ENCODE measurements at places on chromosomes 3 and 15.

DNA sequence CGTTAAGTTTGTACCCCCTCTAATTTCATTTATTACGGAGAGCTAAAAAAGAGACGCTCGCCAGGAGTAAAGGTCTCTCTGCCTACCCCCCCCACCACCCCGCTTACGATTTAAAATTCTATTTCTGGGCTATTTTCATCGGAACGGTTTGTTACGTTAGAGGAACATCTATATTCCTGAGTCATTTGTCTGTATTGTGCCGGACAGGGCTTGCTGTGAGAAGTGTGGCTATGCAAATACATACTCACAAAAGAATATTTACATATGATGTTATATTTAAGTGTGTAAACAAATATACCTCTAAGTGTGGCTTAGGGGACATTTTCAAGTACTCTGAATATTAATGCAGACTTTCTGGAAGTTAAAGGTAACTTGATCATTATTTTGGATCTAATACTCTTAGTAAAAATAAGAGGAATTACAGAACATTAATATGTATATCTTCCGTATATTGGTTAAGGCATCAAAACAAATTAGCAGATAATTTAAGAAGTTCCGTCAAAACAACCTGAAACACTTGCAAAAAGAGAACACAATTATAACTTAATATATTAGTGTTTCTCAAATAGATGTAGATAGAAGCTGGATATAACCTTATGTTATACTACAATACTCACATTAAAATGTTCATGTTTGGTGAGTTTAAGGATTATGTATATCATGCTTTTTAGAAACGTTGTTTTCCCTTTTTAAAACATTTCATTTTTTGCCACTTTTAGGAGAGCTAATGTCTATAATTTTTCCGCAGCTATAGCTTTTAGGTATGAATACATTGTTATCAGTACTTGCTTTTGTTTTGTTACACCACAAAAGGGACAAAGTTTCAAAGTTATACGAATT is 1.6 kb upstream of the SHOX2 start:
- no peak overlapping the region for H3K27ac ChIP-seq
- peak overlapping the region; percentile 45 for H3K4me3 ChIP-seq
- DNase-seq, result no peak
- peaks cover 66% of the 10 kb centered on the region for H3K27me3 ChIP-seq
- no peaks in the 10 kb centered on the region for H3K36me3 ChIP-seq
- no peaks in the 10 kb centered on the region for H3K4me1 ChIP-seq

GRCh38 chr3:64859625-64860535 is 172.1 kb upstream of the ADAMTS9 start:
- peaks cover 2% of the 10 kb centered on the region for H3K36me3 ChIP-seq
- no peaks in the 10 kb centered on the region for H3K27me3 ChIP-seq
- DNase-seq, result no peak
- no peak overlapping the region for H3K4me3 ChIP-seq

- no peak overlapping the region for H3K27ac ChIP-seq
- no peaks in the 10 kb centered on the region for H3K4me1 ChIP-seq
- no peaks in the 10 kb centered on the region for H3K27me3 ChIP-seq
- DNase-seq, result no peak
- no peak overlapping the region for H3K4me3 ChIP-seq
- no peaks in the 10 kb centered on the region for H3K36me3 ChIP-seq
Observed at GRCh38 chr3:2967871-2968270, 142.3 kb downstream of the IL5RA start.

DNA sequence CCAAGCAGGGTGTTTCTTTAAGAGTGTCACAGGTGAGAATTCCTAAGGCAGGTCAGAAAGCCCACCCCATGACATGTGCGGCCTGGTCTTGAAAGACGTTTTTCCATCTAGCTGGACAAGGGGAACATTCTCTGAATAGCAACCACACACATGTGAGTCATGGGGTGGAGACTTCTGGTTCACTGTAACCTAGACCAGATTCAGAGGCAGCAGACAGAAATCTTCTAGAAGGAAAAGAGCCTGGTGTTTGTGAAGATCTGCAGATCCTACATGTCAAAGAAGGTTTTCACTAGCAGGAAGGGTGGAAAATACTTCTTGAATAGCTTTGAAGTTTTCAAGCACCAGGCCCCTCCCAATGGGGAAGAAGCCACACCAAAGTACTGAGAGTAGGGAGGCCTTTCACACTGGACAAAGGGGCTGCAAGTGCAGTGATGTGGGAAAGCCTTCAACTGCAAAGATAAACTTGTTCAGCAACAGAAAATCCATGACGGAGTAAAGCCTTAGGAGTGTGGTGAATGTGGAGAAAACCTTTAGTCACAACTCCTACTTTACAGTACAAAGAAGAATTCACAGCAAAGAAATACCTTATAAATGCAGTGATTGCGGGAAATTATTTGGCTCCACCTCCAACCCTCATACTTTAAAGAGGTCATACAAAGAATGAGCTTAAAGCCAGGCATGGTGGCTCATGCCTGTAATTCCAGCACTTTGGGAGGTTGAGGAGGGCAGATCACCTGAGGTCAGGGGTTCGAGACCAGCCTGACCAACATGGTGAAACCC is 17.6 kb downstream of the ADAM10 start:
- no peak overlapping the region for H3K4me3 ChIP-seq
- H3K27me3 ChIP-seq, result no peaks in the 10 kb centered on the region
- DNase-seq, result no peak
- no peaks in the 10 kb centered on the region for H3K4me1 ChIP-seq
- H3K36me3 ChIP-seq, result no peaks in the 10 kb centered on the region

- H3K36me3 ChIP-seq, result no peaks in the 10 kb centered on the region
- H3K27me3 ChIP-seq, result no peaks in the 10 kb centered on the region
- H3K4me3 ChIP-seq, result no peak overlapping the region
- no peaks in the 10 kb centered on the region for H3K4me1 ChIP-seq
- DNase-seq, result no peak
Observed at GRCh38 chr15:35626571-35627318, 80.8 kb upstream of the DPH6 start.

DNA sequence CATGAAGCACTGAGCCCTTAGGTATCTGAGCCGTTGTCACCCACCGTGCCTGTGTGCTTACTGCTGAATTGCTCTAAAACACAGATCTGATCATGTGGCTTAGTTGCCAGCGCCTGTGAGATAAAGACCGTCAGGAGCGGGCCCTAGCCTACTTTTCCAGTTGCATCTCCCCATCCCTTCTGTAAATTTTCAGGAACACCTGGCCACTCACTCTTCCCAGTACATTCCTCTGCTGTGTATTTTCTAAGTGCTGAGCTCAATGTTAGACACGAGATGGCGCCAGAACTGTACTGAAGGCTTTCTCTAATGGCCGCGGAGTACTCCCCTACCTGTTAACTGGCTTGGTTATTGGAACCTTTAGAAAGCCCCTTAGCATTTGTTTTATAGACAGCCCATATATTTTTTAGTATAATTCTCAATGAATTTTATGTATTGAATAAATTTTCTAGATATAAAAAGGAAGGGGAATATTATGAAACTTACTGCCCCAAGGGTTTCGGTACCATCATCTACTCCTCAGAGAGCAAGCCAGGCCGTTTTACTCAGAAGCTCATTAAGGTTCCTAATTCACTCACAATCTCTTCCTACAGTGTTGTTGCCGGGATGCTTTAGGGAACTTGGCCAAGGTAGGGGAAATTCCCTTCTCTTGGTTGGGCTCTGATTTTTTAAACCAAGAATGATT is 16.7 kb upstream of the WNT7A start:
- no peaks in the 10 kb centered on the region for H3K36me3 ChIP-seq
- DNase-seq, result no peak
- no peak overlapping the region for H3K27ac ChIP-seq
- H3K4me3 ChIP-seq, result peak overlapping the region; percentile 79
- peaks cover 22% of the 10 kb centered on the region for H3K27me3 ChIP-seq

DNA sequence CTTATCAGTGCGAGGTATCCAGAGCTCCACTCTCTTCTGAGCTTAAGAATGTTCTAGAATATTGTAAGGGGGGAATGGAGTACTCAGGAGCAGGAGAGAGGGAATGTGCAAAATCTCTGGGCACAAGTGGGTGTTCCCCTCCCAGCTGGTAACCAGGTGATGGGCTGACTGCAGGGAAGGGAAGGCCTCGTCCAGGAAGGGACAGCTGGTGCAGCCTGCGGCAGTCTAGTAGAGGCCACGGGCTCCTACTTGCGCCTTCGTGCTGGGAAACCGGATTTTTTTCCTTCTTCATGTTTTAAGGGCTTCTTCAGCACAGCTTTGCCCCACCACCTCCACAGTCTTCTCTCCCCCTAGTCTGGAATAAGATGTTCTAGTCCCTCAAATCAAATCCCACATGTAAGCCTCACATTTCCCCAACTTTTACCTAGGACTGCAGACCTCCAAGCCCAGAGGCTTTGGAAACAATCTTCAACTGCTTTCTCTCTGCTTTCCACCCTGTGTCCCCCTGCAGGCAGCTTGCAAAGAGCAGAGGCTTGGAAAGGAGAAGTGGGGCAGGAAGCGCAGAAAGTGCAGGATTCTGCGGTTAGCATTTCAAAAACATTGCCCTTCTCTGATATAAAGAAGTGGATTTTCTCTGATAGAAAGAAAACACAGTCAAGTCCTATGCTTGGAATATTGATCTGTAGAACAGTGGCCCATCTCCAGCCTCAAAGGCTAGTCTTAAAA is 11.9 kb upstream of the CGNL1 start:
- no peak overlapping the region for H3K27ac ChIP-seq
- H3K36me3 ChIP-seq, result no peaks in the 10 kb centered on the region
- DNase-seq, result no peak

- H3K4me1 ChIP-seq, result no peaks in the 10 kb centered on the region
- no peaks in the 10 kb centered on the region for H3K27me3 ChIP-seq
- H3K36me3 ChIP-seq, result no peaks in the 10 kb centered on the region
- DNase-seq, result no peak
Observed at GRCh38 chr3:175851541-175851940, 992.4 kb downstream of the NAALADL2 start.

- H3K4me3 ChIP-seq, result no peak overlapping the region
- DNase-seq, result no peak
- H3K27me3 ChIP-seq, result peaks cover 64% of the 10 kb centered on the region
- peaks cover 11% of the 10 kb centered on the region for H3K4me1 ChIP-seq
Observed at GRCh38 chr15:79086814-79087213, 3.8 kb downstream of the RASGRF1 start.

- no peak overlapping the region for H3K27ac ChIP-seq
- no peak for DNase-seq
- H3K4me3 ChIP-seq, result no peak overlapping the region
- H3K36me3 ChIP-seq, result no peaks in the 10 kb centered on the region
- H3K4me1 ChIP-seq, result no peaks in the 10 kb centered on the region
Observed at GRCh38 chr15:49741712-49742111, 120.9 kb downstream of the DTWD1 start.

DNA sequence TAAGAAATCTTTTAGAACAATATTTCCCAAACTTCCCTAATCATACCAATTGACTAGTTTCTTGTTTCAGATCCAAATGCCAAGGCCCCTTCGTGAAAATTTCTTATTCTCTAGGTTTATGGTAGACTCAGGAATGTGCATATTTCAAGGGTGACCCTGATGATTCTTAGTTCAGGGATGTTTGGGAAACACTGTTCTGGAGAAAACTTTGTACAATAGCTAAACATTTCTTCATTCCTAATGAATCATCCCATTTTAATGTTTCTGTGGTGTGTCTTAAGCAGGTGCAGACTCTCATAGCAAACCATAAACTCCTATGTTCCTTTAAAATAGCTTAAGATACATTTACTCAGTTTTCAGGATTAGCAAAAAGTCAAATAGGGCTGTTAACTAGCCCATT is 314.5 kb downstream of the TIGIT start:
- no peaks in the 10 kb centered on the region for H3K27me3 ChIP-seq
- no peak for DNase-seq
- H3K27ac ChIP-seq, result no peak overlapping the region

GRCh38 chr3:8757551-8758518 is 11.6 kb downstream of the OXTR start:
- no peak for DNase-seq
- no peak overlapping the region for H3K4me3 ChIP-seq
- no peaks in the 10 kb centered on the region for H3K4me1 ChIP-seq
- no peaks in the 10 kb centered on the region for H3K36me3 ChIP-seq
- no peaks in the 10 kb centered on the region for H3K27me3 ChIP-seq
- H3K27ac ChIP-seq, result no peak overlapping the region

DNA sequence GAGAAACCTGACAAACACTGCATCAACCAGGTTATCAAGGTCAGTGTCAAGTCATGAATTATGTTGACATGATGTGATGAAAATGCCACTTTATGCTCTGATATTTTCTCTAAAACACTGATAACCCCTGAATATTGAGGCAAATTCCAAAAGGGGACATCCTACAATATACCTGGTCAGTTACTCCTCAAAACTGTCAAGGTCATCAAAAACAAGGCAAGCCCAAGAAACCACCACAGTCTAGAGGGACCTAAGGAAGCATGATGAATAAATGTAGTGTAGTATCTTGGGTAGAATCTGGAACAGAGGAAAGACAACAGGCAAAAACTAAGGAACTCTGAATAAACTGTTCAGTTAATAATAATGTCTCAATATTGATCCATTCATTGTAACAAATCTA is 275.3 kb upstream of the THRB start:
- no peaks in the 10 kb centered on the region for H3K4me1 ChIP-seq
- no peak for DNase-seq
- no peaks in the 10 kb centered on the region for H3K36me3 ChIP-seq
- no peak overlapping the region for H3K4me3 ChIP-seq

DNA sequence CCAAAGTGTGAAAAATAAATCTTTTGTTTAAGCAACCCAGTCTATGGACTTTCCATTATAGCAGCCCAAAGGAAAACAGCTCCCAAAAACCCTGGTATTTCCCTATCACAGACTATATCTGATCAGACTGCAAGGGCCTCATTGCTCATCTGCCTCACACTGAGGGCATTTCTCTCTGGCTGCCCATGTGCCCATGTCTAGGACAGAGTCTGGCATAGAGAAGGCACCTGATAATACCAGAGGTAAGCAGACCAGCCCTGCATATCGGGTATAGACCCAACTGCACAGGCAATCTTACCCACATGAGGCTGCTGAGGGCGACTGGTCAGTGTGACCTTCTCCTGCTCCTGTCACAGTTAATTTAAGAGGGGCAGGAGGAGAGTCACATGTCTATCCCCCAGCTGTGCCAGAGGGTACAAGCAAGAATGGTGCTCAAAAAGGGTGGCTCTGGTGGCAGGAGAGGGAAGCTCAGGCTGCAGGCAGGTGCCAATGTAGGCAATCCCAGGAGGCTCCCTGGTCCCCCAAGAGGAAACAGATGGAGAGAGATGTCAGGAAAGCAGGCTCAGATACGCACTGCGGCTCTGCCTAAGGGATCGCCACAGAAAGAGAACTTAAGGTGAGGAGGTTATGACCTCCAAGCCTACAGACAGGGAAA is 3.1 kb downstream of the CSRNP1 start:
- peak overlapping the region; percentile 77 for H3K4me3 ChIP-seq
- H3K36me3 ChIP-seq, result peaks cover 13% of the 10 kb centered on the region
- peak overlapping the region; percentile 75 for H3K27ac ChIP-seq
- no peaks in the 10 kb centered on the region for H3K27me3 ChIP-seq
- no peak for DNase-seq
